ENCODE measurements at places on chromosomes 3 and 15.

DNA sequence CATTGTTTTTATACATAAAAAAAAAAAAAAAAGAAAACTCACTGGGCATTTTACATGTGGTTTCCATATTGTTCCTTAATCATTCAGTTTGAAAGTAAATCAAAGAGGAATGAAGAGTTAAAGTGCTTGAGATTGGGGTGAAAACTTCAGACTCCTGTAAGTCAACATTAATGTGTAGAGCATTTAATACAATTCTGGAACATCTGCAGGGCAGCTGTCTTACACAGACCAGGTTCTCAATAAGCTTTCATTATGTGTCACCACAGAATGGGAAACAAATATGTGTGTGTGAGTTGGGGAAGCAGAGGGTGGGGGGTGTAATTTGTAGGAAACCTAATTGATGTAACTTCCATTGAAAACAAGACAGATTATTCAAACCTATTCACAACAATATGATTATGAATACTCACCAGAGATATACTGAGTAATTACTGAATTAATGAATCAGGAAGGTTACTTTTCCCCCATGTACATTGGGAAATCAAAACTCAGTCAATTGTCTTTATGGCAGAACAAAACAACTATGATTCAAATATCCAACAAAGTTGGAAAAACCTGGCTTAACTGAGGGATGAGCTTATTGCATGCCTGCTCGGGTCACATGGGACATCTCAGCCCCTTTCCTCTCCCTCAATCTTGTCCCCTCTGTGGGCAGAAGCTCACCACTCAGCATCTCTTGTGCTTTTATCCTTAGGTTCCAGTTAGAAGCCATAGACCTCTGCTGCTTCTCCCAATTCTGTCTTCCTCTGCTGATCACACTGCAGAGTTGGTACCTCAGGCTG, 281.2 kb upstream of the THBS1 start:
- no peak for DNase-seq

DNA sequence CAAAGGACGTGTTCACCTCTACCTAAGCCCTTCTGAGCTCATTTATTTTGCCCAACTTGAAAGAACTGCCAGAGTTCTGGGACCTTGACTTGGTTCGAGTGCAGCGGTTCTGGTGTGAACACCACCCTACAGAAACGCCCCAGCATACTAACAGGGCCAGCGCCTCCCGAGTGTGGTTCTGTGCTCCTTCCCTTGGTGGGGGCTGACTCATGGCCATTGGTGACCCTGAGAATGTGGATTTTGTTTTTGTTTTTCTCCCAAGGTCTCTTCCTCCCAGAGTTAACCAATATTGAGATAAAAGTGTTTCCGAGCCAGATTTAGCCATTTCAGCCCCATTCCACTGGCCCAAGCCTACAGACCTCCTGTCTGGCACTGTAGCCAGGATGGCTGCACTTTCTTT, 27.9 kb downstream of the SEMA7A start:
- DNase-seq = no peak

GRCh38 chr15:100941536-100941935, 22.4 kb downstream of the LRRK1 start:
- DNase-seq = no peak

DNA sequence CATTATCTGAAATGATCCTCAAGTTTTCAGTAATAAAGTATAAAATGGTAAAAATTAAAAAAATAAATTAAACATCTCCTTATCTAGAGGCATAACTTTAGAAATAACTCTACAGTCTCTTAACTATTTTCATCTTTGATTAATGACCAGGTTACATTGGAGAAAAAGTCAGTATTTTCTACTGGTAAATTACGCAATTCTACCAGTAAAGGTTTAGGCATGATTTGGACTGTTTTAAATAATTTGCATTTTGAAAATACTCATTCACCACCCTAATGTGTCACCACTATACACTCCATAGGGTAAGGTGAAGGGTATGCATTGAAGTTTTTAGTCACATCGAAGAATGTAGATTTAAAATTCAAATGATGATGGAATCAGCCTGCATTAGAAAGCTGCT, 45.9 kb upstream of the BCHE start:
- DNase-seq = no peak

DNA sequence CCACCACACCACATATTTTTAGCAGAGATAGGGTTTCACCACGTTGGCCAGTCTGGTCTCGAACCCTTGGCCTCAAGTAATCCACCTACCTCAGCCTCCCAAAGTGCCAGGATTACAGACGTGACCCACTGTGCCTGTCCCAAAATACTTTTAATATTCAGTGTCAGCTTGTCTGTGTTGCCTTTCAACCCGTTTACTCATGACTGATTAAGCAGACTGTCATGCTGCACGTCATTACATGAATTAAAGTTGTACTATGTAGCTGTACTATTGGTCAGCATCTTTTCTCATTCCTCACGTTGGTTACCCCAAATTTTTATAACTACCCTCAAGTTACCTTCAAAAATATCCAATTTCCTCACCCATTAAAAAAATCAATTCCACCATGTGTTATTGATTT, 48.7 kb upstream of the GADL1 start:
- no peak for DNase-seq

All from left kidney (tissue), 8 donors.